ENCODE measurements at places on chromosomes 13 and 19.

DNA sequence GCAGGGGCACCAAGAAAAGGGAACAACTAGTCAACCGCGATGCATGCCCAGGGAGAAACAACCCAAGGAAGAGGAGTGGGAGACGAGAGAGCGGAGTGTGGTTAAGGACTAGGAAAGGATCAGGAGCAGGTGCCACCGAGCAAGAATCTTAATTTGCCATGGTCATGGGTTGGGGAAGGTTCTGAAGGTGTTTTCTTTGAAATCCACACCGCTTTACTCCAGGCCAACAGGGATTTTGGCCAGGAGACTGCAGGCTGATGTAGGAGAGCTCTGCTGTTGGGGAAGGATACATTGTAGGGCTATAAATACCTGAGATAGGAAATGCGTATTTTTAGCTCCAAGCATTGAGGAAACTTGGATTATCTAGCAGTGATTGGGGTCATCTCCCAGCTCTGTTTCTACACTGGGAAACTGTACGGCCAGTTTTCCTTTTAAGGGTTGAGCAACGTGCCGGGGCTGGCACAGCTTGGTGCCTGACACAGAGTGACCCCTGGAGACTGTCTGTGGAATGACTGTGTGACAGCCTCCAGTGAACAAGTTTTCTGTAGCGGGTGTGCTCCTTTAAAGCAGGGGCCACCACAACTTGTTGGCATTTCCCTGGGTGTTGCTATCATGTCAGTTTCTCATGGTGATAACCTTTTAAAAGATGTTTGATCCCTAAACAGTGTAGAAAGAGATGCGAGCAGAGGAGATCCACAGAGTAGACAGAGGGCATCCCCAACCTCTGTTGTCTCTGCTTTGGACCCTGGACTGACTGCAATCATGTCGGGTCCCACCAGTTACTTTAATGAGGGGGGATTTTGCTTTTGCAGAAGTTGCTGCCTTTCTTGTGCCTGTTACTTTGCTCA lies 34.3 kb downstream of the ZNF536 start:
- DNase-seq, result no peak

DNA sequence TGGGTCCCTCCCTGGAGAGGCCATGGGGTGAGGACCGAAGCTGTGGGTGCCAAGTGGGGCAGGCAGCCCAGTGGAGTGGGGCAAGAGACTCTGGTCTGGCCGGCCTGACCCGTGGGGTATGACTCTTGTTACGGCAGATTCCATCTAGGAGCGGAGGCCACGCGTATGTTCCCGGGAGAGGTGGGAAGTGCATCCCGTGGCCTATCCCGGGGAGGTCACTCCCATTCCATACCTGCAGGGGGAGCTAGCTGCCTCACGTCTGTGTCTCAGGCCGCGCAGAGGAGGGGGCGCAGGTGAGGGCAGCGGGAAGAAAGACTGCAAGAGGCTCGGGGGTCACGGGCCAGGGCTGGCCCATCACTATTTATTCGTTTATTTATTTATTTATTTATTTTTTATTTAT lies 4.9 kb downstream of the CSNK1G2 start:
- DNase-seq, result no peak

GRCh38 chr19:55625004-55625326 lies 599 bp upstream of the ZNF784 start:
- DNase-seq, result no peak

- DNase-seq, result peak; percentile 90
Measured at GRCh38 chr19:16829010-16829821, at the start of gene SIN3B. TSS of gene SIN3B (plus strand) at chr19:16829398. CDS start at chr19:16829421, 23 bp downstream.

- DNase-seq, result no peak
Measured at GRCh38 chr19:12229990-12230389, 64.7 kb downstream of the ZNF44 start.

DNA sequence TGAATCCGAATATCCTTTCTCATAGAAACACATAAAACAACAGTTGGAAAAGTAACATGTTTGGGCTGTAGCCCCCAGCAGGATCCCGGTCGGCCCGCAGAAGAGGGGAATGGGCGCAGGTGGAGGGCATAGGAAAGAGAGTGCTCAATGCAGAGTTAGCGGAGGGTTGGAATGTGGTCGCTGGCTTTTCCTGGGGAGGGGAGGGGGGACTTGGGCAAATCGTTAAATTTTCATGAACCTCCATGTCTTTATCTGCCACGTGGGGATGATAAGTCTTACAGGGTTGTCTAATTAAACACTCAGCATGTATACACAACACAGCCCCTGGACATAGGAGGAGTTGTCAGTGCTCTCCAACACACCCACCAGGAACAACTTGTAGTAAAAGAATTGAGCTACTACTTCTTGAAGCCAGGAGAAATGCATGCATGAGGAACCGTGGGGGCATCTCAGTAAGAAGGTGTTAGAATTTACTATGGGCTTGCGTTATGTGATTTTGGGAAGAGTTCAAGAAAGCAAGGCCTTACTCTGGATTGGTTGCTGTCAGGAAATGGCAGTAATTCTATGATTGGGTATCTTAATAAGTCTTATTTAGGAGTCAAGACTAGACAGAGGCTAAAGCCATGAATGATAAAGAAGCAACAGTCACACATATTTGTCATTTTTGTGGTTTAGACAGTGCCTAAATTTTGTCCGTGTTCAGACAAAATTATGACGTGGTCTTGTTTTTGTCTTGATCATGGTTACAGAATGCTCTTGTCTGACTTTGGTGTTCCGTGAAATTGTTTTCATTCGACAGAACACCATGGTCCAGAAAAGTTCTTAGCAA lies 671 bp upstream of the SLC46A3 start:
- DNase-seq, result no peak

- no peak for DNase-seq
Measured at GRCh38 chr13:44340508-44340907, 33.1 kb upstream of the SERP2 start.

- DNase-seq, result no peak
Measured at GRCh38 chr13:49308097-49308875, 60.6 kb downstream of the CDADC1 start.

DNA sequence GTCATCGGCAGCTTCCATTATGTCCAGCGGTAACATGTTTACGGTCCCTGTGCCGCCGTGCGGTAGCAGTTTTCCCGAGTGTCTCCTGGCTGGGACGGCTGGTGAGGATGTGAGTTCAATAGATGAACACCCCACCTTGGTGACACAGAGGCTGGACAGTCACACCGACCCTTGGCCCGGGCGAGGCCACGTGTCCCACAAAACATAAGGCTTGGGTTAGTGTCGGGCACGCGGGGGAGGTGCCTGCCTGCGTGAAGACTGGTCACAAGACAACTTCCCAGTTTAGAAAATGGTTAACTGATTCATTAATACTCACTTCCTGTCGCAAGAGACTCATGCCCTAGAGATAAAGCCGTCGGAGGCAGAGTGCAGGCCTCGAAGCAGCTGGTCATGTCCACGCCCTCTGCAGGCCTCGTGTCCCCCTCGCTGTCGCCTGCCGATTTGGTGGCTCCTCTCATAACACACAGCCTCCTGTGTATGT lies 17.2 kb downstream of the RASA3 start:
- no peak for DNase-seq

GRCh38 chr13:77386880-77387606 lies 60.1 kb upstream of the MYCBP2 start:
- DNase-seq, result no peak

DNA sequence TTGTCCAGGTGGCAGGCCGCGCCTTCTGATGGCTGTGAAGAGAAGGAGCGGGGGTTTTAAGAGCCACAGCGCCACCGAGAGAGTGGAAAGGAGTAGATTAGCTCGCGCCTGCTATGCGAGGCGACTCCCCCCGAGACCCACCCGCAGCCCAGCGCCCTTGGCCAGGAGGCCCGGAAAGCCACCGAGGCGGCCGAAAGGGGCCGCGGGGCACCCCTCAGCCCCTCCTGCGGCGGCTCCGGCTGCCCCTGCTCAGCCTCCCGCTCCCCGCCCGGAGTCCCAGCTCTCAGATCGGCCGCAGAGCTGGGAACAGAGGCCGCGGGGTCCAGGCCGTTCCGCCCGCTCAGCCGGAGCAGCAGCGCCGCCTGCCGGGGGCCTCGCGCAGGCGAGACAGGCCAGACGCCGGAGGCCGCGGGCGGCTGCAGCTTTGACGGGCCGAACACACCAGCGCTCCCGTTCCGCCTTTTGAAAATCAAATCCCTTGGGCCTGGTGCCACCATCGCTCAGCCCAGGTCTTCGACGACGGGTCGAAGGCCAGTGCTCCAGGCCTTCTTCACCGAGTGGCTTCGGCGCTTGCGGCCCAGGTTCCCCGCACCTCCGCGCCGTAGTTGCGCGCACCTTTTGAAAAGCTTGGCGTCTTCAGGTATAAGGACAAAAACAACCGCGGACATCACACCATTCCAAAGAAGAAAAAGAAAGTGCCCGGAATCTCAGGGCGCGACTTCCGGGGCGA lies 15.3 kb downstream of the CDX2 start:
- DNase-seq, result no peak

GRCh38 chr13:29125191-29125933 lies 305.2 kb downstream of the MTUS2 start:
- DNase-seq, result no peak

DNA sequence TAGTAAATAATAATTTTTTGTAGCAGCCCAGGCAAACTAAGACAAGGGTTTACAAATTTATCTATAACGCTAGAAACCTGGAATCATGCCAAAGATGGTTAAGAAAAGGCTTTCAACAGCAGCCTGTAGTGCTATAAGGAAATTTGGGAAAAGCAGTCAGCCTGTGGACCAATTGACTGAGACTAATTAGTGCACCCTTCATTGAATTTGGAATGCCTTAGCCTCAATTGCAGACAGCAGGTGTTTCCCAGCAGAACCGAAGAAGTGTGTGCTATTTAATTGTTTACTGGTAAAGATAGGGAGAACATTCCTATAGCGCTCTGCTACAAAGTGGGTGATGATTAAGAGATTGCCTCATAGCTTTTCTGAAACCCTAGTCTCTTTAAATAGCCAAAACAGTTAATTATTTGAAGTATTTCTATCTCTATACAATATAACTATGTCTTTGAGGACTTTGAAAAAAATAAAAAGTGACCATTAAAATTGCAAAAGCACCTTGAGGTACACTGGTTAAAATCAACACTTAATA lies 1884.3 kb upstream of the PCDH20 start:
- DNase-seq, result no peak

DNA sequence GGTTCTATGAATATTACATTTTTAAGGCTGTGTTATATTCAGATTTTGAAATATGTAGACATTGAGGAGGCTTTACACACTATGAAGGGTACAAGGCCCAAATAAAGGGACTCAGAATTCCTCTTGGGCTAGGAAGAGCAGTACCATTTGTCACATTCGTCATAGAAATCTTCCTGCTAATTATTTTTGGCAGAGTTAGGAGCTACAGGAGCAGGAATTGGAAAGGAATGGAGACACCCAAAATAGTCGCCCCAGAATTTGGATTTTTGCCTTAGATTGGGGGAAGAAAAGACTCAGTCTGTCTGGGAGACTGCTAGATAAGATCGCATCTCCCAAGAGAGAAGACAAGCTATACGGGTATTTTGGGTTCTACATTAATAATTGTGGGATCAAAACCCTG lies 176.4 kb upstream of the DACH1 start:
- no peak for DNase-seq

DNA sequence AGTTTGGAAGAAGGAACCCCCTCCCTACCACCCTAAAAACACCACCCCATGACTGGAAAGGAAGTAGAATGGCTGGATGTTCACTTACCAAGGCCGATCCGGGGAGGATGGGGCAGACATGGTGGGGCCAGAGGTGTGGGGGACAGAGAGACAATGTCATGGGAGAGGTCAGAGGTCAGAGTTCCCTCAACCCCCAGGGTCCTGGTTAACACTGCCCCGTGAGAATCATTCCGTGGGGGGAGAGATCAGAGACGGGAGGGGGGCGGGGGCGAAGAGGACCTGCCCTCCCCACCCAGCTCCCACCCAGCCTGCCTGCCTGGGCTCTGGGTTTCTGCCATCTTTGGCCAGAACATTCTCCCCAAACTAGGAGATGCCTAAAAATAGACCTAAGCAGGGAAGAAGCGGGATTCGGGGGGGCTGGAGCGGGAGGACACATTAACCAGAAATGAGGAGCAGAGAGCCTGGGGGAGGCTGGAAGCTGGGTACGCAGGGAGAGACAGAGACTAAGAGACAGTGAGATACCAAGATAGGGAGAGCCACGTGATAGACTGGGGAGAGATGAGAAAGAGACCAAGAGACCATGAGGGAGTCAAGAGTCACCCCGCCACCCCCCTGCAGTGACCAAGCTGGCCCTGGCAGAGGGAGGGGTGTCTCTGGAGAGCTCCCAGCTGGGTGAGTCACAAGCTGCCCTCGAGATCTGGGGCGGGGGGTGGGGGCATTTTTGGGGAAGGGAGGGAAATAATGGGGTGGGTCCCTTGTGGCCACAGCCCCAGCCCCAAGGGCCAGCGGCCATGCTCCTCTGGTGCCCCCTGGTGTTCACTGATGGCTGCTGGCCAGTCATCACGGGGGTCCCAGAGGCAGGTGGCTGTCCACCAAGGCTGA lies 6.1 kb upstream of the KANK2 start:
- DNase-seq, result peak; percentile 14

GRCh38 chr13:112346899-112347229 lies 29.3 kb upstream of the SPACA7 start:
- no peak for DNase-seq

DNA sequence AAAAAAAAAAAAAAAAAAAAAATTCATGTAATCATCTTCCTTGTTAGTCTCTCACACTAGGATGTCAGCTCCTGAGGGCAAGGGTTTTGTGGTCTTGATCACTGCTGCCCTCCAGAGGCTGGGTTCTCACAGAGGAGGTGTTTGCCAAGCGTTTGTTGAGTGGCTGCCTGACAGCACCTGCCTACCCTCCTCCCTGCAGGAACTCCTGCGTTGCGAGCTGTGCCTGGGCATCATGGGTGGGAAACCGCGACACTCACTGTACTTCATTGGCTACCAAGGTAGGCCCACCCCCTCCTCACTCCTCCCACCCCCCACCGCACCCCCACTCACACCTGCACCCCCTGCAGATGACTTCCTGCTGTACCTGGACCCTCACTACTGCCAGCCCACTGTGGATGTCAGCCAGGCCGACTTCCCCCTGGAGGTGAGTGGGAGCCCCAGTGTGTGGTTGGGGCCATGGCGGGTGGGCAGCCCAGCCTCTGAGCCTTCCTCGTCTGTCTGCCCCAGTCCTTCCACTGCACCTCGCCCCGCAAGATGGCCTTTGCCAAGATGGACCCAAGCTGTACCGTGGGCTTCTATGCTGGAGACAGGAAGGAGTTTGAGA lies 8.1 kb downstream of the ATG4D start:
- DNase-seq, result no peak

- DNase-seq, result no peak
Measured at GRCh38 chr19:17243830-17244617, 1.7 kb downstream of the NR2F6 start.

GRCh38 chr13:60410299-60410698 lies 13.3 kb downstream of the TDRD3 start:
- DNase-seq, result no peak

GRCh38 chr13:112837371-112838037 lies 131.5 kb upstream of the MCF2L start:
- no peak for DNase-seq

DNA sequence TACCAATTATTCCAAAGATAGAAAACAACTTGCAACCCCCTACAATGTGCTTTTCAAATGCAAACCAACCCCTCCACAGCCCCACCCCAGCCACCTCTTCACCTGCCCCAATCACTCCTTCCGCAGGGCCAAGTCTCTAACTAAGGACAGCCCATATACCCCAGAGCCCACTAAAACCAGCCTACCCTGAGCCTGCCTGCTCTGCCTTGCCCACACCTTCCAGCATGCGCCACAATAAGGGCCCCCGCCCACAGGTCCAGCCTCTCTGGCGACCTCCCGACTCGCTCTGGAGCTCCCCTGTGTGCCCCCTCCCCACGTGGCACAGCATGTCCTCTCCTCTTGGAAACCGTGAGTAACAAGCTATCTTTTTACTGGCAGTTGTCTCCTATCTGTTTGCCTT lies 42.8 kb upstream of the MEDAG start:
- DNase-seq, result no peak

GRCh38 chr13:25375727-25376358 lies 4.1 kb downstream of the ATP8A2 start:
- no peak for DNase-seq
